ENCODE measurements at places on chromosomes 12 and 14.
A peak's percentile ranks its signal among the peaks of the same experiment; 100 is the strongest.

GRCh38 chr12:64600164-64600561 lies 10.1 kb upstream of the RASSF3 start:
- no peak for DNase-seq

- peak; percentile 20 for DNase-seq
Observed at GRCh38 chr12:108333898-108334699, 5.0 kb downstream of the CMKLR1 start.

DNA sequence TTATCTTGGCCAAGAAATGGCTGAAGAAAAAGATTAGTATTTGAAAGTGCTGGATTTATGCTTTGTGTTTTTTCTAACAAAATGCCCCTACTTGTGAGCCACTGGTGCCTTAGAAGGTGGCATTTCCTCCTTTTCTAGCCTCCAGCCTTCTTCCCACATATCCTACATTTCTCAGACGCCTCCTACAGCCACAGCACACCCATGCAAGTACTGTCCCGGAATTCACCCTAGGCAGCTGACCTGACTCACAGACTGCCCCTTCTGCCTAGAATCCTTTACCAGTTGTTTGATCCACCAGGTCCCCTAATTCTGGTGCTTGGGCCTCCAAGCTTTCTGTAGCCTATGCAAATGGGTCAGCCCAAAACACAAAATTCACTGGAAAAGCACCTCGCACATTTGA lies 166.0 kb downstream of the FOXN3 start:
- no peak for DNase-seq

- DNase-seq: no peak
Observed at GRCh38 chr14:58563978-58564377, 73.8 kb upstream of the DACT1 start.

- no peak for DNase-seq
Observed at GRCh38 chr14:29465095-29465494, 462.6 kb downstream of the PRKD1 start.

- DNase-seq: no peak
Observed at GRCh38 chr12:131092901-131093603, 139.3 kb downstream of the ADGRD1 start.

DNA sequence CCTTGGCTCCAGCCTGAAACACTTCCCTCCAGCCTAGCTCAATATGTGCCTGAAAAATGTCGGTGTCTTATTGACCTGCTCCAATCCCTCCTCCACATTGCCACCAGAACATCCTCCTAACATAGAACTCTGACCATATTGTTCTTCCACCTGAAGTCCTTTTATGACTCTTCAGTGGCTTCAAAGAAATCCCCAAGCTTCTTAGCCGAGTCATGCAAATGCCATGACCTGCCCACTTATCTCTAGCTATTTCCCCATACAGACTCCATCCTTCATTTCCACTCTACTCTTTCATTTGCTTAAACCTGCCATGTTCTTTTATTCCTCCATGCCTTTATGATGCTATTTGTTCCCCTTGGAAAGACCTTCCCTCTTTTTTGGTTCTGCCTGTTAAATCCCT lies 568.6 kb downstream of the ETNK1 start:
- no peak for DNase-seq
